SHP77 treated with DMSO at 0.1 percent for 48 hours (cell line): ENCODE measurements at places on chromosomes 2 and 18.

DNA sequence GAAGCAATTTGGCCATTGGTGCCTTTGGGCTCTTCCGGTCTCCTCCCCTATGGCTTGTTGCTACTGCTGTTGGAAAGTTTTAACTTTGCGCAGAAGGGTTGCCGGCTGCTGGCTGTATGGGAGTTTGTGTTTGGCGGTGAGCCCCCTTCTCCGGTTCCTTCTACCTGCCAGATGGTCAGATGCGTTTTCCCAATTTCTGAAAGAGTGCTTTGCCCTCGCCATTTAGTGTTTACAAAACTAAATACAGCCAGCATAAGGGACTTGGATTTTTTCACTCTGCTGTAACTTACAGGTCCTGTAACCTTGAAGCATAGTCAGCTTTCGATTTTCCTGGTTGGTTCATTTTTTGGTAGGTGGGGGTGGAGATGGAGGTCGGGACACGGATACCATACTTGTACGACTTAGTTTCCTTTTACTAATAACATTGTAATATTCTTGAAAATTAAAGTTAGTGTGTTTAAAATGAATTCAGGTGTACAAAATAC lies 604 bp downstream of the COQ10B start:
- no peak for DNase-seq

GRCh38 chr2:85423525-85423924 lies 5.0 kb downstream of the SH2D6 start:
- DNase-seq: no peak

DNA sequence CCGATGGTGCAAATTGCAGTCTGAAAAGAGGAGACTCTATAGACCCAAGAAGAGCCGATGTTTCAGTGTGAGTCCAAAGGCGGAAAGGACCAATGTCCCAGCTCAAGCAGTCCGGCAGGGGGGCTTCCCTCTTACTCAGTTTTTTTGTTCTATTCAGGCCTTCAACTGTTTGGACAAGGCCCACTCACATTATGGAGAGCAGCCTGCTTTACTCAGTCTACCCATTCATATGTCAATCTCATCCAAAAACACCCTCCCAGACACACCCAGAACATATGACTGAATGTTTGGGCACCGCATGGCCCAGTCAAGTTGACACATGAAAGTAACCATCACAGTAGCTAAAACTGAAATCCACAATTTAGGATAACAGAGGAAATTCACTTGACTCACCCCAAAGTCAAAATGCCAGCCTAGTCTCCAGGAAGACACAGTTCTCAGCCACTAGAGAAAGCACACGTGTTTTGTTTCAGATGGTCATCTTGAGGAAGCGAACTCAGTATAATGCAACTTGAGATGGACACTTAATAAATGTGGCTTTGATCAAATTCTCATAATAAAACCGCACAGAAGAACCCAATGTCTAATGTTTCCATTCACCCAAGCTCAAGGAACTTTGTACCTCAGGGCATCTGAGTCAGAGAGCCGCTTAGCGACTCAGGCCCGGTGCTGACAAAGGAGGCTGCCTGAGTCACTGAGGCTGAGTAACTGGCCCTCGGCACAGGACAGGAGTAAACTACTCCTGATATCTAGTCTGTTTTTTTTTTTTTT lies 2.4 kb downstream of the FHL2 start:
- DNase-seq: no peak

DNA sequence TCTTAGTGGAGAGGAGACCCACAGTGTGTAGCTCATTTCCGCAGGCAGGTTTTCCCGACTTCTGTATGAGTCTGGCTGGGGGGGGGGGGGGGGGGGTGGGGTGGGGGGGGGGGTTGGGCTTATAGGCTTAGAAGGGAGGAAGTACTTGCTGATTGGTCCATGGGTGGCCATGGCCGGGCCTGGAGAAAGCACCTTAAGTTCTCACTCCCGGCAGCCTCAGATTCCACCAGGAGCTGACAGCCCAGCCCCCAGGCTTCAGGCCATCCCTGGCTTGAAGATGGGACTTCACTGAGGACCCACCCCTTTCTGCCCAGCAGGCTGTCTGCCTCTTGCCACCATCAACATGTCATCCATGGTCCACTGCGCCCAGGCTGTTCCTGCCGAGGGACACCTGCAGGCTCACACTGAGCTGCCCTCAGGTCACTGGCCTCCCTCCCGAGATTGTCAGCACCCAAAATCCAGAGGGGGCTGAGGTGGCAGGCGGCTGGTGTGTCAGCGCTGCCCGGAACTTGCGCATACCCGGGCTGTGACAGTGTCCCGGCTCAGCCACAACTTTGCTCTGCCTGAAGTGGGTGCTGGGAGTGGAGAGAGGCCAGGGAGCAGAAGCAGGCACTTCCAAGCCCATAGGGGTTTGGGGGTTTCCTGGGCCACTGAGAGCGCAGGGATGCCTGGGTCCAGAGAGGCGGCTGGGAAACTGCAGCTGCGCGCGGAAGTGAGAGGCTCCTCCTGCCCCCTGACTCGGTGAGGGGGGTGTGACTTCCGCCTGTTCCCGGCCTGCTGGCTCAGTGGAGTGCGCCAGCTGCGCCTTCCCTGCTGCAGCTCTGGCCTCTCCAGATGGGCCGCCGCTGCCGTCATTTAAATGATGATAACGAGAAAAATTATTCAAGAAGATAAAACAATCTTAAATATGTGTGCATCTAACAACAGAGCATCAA lies 256.1 kb downstream of the RPRM start:
- peak; percentile 36 for DNase-seq

GRCh38 chr2:10783421-10783820 lies 29.2 kb downstream of the PDIA6 start:
- no peak for DNase-seq

DNA sequence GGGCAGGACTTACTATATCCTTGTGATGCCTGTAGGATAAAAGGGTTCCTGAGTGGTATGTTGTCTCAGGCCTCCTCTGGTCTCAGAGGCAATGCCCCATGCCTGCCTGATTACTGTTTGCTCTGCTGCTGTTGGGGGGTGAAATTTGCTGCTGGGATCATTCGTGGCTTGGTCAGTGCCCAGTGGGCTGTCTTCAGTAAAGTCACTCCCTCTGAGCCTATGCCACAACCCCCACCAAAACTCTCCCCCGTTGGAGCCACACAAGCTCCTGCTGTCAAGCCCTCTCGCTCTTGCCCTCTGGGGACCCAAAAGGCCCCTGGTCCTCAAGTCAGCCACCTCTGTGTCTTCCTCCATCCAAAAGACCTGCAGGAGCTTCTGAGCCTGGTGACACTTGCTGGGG lies 38.6 kb upstream of the TGIF1 start:
- no peak for DNase-seq

GRCh38 chr2:235389626-235390025 lies 104.2 kb upstream of the AGAP1 start:
- DNase-seq: no peak

GRCh38 chr2:173970516-173970924 lies 5.3 kb upstream of the SP3 start:
- no peak for DNase-seq

DNA sequence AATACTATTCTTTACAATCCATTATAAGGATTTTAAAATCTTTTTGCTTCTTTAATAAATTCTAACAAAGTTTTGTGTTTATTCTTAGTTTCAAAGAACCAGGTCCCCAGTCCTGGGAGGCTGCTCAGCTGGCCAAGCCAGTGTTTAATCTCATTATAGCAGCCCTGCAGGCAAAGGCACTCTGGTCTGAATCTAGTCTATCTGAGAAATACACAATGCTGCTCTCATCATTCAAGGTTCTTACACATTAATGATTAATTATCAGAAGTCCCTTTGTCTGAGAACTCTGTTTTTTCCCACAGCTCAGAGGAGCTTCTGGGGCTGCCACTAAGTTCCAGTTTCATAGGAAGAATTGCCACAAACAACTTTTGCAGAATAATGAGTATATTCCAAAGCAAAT lies 27.7 kb downstream of the KCTD18 start:
- DNase-seq: no peak

GRCh38 chr2:157592948-157593347 lies 35.7 kb downstream of the ACVR1C start:
- no peak for DNase-seq

DNA sequence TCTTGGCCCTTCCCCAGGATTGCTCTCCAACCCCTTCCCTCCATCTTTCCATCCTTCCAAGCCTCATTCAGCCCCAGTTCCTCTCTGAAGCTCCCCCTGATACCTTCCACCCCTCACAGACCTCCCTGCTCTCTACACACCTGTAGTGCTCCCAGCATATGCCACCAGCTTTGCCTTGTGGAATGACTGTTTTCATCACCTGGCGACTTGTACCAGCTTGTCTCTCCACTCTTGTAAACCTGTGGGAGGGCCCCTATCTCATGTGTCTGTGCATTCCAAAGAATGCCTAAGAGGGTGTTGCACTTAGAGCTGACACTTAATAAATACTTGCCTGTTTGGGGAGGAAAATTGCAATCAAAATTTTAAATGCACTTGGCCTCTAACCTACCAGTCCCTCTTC lies 198.7 kb downstream of the BCL11A start:
- DNase-seq: no peak

GRCh38 chr2:216447293-216447692 lies 35.0 kb downstream of the SMARCAL1 start:
- DNase-seq: no peak

DNA sequence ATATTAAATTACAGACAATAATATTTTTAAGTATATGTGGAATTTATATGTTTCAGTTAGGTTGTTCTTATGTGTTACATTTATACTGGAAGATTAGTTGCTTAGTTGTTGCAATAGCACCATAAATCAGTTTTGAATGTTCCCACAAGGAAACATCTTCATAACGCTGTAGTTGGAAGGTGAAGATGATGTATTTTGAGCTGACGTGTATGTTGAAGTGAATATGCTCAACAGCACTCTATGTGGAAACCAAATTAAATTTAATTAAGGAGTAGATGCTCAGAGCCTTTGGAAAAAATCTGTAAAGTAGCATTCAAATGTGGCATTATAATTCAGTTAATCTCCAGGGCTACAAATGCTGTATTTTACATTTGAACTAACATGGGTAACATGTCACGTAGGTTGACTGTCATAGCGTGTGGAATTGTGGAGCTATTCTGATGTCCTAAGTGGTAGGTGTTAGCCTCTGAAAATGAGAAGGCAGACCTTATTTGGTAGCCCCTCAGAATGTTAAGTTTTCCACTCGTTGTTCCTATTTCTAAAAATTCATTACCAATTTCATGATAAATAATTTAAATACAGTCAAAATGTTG lies 88.5 kb downstream of the MEIS1 start:
- no peak for DNase-seq

- no peak for DNase-seq
Observed at GRCh38 chr18:26685438-26686157, 137.2 kb upstream of the KCTD1 start.

- no peak for DNase-seq
Observed at GRCh38 chr2:128379021-128380015, 60.6 kb upstream of the HS6ST1 start.

- no peak for DNase-seq
Observed at GRCh38 chr2:134232461-134232860, 21.4 kb upstream of the MGAT5 start.

DNA sequence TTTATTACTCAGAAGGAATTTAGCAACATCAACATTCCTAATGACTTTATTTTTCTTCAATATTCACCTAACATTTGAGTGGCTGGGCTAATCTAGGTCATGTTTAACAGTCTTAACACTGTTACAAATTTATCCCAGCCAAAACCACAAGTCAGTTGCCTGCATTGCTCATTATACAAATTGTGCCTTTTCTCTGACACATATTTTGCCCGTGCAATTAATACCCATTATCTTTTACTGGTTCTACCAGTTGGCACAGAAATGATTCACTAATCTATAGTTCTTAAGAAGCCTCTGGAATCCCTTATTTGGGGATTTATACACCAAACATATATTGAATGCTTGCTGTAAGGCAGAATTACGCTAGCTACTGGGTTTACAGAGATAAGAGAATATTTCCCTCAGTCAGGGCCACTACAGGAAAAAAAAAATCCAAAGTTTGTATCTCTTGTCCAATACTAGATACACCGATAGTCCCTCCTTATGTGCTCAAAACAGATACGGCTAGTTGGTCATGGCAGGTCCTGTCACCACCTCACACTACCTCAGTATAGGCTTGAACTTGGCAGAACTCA lies 46.3 kb downstream of the ZCCHC2 start:
- no peak for DNase-seq

- DNase-seq: no peak
Observed at GRCh38 chr2:239533569-239534316, 132.9 kb upstream of the HDAC4 start.

- DNase-seq: no peak
Observed at GRCh38 chr18:54043484-54044251, 180.8 kb downstream of the MBD2 start.

GRCh38 chr2:171320208-171320621 lies 113.6 kb downstream of the METTL8 start:
- no peak for DNase-seq

DNA sequence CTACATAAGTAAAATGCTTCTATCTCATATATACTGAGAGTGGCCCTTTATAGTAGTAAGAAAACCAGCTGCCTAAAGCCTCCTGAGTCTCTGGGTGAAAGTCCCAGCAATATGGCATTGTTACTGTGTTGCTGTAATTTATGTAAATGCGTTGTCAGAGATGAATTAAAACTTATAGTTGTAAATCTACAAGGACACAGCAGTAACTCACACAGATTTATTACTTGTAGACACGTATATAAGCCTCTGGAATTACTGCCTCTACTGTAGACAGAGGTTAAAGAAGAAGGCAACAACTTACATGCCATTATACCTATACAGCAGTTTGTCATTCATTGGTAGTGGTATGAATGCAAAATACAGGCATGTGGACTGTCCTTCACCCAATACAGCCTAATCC lies 169.1 kb upstream of the BOD1L2 start:
- DNase-seq: no peak

DNA sequence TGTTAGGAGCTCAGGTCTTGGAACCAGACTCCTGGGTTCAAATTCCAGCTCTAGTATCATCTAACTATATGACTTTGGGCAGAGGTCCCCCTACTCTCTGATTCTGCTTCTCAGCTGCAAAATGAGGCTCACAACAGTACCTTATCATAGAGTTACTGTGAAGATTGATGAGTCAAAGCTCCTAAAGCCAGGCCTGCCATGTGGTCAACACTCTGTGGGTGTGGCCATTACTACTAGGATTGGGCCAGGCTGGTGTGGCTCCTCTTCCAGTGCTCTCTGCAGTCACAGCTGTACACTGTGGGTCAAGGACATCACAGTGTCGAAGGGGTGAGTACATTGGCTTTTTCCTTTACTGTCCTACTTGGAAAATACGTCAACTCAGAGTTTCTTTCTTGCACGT lies 22.6 kb downstream of the CAPN13 start:
- no peak for DNase-seq

- DNase-seq: no peak
Observed at GRCh38 chr18:26504831-26505230, 43.5 kb downstream of the KCTD1 start.
